Neural crest cell (in vitro differentiated cells): ENCODE measurements at places on chromosomes 5 and 9.

- no peak for DNase-seq
Observed at GRCh38 chr5:139004374-139005307, 129.5 kb upstream of the LRRTM2 start.

- no peak for DNase-seq
Observed at GRCh38 chr9:3850098-3850497, 324.3 kb upstream of the RFX3 start.

GRCh38 chr5:63127054-63127453 is 548.4 kb downstream of the LRRC70 start:
- DNase-seq, result no peak

DNA sequence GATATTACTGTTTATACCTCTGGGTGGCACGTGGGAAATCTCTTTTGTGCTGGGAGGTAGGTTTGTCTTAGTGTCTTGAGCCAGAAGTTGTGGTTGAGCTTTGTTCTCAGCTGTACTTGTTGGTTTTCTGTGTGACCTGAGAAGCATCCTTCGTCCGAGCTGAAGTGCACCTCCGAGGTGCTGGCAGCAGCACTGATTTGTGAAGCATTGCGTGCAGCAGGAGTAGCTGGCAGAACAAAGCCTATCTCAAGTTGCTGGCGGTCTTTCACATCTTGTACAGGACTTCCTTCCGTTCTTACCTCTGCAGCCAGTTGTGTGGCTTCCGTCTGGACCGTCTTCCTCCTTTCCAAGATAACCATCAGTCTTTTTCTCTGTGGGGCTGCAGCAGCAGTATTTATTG is 4.3 kb downstream of the PRRC2B start:
- no peak for DNase-seq

- no peak for DNase-seq
Observed at GRCh38 chr9:13215791-13216554, 63.5 kb downstream of the MPDZ start.

DNA sequence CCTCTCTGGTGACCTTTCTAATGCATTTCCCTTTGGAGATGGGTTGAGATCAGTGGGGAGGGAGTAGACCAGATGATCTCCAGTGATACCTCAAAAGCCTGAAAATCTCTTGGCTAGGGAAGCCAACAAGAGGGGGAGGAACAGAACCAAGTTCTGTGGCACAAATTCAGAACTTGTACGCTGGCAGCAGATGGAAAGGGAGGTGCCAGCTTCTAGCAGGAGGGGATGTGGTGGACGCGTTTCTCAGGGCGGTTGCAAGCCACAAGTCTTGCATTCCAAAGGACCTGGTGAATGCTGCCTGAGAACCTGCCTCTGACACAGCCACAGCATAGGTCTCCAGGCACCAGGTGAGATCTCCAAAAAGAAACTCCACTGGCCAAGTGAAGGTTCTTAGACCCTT is 13.4 kb downstream of the SLIT3 start:
- DNase-seq, result no peak

- peak; percentile 36 for DNase-seq
Observed at GRCh38 chr9:32431940-32432555, 47.6 kb downstream of the ACO1 start.

DNA sequence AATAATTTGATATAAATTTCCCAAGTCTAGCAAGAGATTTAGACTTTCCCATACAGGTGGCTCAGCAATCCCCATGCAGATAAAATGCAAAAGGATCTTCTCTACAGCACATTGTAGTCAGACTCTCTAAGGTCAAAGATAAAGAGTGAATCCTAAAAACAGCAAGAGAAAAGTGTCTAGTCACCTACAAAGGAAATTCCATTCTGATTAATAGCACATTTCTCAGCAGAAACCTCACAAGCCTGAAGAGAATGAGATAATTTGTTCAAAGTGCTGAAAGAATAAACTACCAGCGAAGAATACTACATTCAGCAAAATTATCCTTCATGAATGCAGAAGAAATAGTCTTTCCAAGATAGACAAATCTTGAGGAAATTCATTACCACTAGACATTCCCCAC is 493.3 kb downstream of the PRELID2 start:
- DNase-seq, result no peak

GRCh38 chr5:120538149-120538548 is 74.0 kb downstream of the PRR16 start:
- DNase-seq, result no peak

DNA sequence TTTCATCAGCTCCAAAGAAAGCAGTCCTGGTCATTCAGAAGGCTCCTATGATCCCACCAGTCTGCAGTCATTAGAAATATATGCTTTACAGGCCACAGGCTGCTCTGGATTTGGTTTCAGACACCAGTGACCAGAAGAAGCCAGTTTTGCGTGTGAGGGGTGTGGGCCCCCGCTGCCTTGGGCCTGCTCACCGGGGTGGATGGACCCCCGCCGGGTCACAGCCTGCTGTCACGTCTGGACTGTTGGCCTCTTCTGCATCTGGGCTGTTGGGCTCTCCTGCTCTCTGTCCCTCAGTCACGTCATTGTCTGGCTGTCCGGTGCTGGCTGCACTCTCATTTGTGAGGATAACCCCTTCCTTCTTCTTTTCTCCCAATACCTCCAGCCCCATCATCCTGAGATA is 33.1 kb downstream of the NSUN2 start:
- DNase-seq, result no peak

GRCh38 chr5:14523243-14524034 is 58.2 kb upstream of the OTULINL start:
- no peak for DNase-seq

DNA sequence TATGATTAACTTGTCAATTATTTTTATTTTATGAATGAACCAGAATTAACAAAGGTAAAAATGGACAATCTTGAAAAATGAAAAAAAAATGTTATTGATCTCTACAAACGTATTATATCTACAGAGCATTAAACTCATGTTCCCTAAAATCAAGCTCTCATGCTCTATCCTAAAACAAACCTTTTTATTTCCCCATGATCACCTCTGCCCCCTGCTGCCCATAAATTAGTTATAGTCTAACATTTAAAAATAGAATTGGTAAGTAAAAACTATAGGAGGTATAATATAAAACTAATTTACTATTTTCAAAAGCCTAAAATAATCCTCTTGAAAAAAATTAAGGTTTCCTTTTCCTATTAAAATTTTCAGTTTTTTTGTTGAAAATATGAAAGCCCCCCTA is 168.0 kb upstream of the POU5F2 start:
- DNase-seq, result no peak

- peak; percentile 68 for DNase-seq
Observed at GRCh38 chr5:80408484-80409366, 861 bp downstream of the ZFYVE16 start.

- DNase-seq, result no peak
Observed at GRCh38 chr9:81430727-81431126, 258.6 kb downstream of the TLE1 start.
